Stimulated activated CD4-positive, alpha-beta T cell treated with anti-CD3 and anti-CD28 coated beads, Interleukin-2, amount 100 ng/mL, for 48 hours (primary cell): ENCODE measurements at places on chromosomes 16 and 17.

DNA sequence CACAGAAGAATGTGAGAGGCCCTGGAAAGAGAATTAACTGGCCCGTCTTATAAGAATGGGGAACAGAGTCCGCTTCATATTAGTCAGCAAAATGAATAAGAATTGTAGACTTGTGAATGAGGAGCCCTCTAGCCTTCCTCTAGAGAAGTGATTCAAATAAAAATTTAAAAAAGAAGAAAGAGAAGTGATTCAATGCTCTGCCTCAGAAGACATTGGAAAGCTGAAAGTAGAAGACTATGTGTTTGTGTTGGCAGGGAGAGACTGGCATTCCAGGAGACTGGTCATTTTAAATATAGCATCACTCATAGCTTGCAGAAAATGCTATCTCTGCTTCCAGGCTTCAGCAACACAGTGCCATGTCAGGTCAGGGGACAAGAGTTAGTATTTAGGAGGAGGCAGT, 190.6 kb upstream of the HS3ST3A1 start:
- no peak for DNase-seq

DNA sequence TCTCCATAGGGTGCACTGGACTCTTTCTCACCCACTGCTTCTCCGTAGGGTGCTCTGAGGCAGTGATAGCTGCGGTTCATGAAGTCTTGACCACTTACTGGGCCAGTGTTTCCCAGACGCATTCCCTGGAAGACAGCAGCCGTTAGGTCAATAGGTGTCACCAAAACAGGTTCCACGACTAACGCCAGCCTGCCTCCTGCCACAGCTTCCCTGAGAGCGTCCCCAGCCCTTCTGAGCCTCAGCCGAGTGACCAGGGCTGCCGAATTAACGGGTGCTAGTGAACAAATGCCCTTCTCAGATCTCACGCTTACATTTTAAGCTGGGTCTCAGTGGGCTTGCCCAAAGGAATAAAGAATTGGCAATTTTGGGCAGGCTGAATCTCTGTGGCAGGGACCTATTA, 188.7 kb upstream of the TNRC6C start:
- no peak for DNase-seq

GRCh38 chr17:2945299-2945698, 118.1 kb downstream of the OR1D5 start:
- DNase-seq: no peak

DNA sequence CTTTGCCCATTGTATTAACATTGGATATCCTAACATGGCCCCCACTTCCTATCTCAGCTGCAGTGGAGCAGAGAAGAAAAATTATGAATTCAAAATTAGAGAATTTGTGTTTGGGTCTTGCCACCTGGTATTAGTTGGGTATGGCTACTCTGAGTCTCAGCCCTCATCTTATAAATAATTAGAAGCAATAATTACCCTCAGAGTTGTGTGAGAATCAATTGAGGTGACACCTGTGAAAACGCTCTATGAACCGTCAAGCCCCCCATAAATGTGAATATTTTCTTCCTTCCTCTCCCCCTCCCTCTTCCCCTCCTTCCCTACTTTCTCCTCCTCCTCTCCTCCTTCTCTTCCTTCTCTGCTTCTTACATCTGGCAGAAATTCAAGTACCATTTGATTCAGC, 8.9 kb upstream of the TOB1 start:
- DNase-seq: no peak

- no peak for DNase-seq
Observed at GRCh38 chr17:8145811-8146210, 6.4 kb downstream of the PER1 start.

DNA sequence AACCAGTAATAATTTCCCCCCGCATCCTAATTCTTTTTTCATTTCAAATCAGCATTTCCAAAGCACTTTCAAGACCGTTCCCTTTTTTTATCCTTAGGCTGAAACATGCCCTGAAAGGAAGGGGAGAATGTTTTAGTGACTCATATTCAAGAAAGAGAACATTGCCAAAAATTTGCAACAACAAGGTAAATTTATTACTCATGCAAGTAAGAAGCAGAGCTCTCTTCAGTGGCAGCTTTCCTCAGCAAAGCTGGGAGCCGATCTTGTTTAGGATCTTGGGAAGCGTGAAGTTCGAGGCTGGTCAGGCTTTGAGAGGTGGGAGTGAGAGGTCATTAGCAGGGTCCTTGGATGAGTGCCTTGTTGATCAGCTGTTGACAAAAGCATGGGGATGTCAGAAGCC, 129.5 kb downstream of the PRKCA start:
- no peak for DNase-seq

DNA sequence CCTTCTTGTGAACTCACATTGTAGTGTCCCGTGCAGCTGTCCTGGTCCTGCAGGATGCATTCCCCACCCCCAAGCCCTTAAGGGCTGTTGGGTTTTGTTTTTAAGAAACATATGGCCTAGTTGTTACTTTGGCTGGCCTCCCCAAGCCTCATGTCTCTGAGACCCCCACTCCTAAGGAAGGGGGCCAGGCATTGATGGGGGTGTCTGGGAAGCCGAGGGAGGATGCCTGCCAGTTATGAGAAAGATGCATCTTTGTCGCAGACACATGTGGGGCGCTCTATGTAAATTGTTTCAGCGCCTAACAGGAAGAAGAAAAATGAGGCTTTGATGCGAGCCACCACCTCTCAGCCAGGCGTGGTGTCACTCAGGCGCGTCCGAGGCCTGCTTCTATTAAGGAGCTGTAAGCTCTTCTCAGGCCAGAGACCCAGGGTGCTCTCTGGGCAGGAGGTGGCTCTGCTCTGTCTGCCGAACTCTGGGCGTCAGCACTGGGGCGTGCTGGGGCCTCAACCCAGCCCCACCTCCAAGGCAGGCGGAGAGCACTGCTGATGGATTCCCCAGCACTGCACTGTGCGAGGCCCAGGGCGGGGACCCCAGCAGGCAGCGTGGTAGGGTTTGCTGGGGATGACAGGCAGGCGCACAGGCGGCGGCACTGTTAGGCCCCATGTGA, 70.6 kb downstream of the SREBF1 start:
- DNase-seq: no peak

DNA sequence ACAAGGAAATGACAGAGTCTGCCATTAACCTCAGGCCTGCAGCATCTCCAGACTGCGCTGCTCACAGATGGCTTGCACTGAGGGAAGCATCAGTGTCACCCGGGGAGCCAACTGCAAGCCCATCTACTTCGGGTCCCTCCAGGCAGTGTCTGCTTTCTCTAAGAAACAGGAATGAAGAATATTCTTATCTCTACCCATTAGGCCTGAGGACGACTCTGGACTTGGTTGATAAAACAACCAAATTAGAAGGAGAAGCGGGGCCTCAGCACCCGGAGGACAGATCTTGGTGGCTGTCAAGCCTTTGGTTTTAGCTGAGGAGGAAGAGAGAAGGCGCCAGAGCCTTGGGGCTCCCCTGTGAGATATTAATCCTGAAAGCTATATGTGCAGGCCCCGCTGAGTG, 19.5 kb upstream of the MGAT5B start:
- no peak for DNase-seq

GRCh38 chr17:36703860-36704266, 102.5 kb downstream of the MRM1 start:
- DNase-seq: peak; percentile 49

- no peak for DNase-seq
Observed at GRCh38 chr17:72467841-72468653, 347.2 kb downstream of the SOX9 start.

- no peak for DNase-seq
Observed at GRCh38 chr17:63317166-63317840, 128.8 kb downstream of the CYB561 start.

DNA sequence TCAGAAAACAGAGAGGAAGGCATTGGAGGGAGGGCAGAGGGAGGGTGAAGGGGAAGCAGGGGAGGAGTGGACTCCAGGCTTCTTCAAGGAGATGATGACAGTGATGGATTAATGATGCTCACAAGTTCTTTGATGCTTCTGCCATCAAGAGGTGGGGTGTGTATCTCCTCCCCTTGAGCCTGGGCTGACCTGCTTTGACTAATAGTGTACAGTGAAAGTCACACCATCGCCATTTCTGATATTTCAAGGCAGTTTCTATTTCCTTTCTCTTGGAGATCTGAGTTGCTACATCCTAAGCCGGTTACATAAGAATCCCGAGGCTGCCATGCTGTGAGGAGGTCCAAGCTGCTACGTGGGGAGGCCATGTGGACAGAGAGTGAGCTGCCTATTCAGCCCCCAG, 312.5 kb downstream of the MAF start:
- DNase-seq: no peak

GRCh38 chr16:82358606-82359221, 188.7 kb upstream of the MPHOSPH6 start:
- no peak for DNase-seq

GRCh38 chr17:40063901-40064531, 1.3 kb downstream of the THRA start:
- DNase-seq: no peak

- no peak for DNase-seq
Observed at GRCh38 chr17:8628172-8628571, 2.4 kb downstream of the MYH10 start.

GRCh38 chr17:71417142-71417541, 703.7 kb upstream of the SOX9 start:
- DNase-seq: no peak

- DNase-seq: no peak
Observed at GRCh38 chr16:29650771-29651170, 12.3 kb upstream of the SPN start.

GRCh38 chr16:11992008-11992584, 15.6 kb downstream of the SNX29 start:
- DNase-seq: no peak

GRCh38 chr17:21373036-21373435, 3.1 kb upstream of the KCNJ12 start:
- DNase-seq: no peak
